HAP-1 (cell line): ENCODE measurements at places on chromosomes 6 and 20.

GRCh38 chr20:45322952-45323383 is 14.9 kb upstream of the MATN4 start:
- no peak for DNase-seq

- DNase-seq, result no peak
Observed at GRCh38 chr6:142412658-142413057, 110.9 kb downstream of the ADGRG6 start.

DNA sequence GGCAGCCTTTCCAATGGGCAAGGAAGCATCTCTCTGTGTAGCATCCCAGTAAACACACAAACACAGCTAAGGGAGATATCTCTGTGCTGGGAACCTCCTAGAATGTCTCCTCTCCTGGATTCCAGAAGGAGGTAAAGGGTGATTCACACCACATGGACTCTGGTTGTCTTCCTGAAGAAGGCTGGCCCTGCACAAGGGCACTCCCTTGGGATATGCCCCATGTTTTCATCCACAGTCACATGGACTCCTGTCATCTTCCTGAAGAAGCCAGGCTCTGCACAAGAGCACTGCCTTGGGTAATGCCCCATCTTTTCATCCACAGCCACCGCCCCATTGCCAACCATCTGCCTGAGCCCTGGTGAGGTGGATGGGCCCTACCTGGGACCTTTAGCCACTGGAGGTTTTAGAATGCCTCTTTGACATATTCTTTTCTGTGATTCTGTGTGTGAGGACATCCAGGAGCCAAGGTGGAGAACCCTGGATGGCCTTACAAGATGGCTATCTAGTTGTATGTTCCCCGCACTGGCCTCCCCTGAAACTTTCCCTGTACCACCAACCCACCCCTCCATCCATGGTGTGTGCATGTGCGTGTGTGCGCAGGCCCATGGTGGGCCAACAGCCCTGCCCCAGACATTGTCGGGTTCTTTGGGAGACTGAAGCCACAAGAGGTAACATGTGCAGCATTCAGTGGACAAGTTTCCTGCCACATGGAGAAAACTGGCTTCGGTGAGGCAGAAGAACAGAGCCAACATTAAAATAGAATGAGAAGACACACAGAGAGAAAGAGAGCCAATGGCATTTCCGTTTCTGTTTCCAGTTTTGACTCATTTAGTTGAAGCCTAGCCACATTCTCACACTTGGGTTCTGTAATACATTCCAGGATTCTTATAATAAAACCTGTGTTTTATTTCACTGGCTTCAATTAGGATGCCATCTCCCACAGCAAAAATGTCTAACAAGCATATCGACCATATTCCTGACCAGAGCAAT is 110.2 kb upstream of the CST7 start:
- no peak for DNase-seq

- DNase-seq, result no peak
Observed at GRCh38 chr6:105594821-105595220, 191.9 kb upstream of the PREP start.

DNA sequence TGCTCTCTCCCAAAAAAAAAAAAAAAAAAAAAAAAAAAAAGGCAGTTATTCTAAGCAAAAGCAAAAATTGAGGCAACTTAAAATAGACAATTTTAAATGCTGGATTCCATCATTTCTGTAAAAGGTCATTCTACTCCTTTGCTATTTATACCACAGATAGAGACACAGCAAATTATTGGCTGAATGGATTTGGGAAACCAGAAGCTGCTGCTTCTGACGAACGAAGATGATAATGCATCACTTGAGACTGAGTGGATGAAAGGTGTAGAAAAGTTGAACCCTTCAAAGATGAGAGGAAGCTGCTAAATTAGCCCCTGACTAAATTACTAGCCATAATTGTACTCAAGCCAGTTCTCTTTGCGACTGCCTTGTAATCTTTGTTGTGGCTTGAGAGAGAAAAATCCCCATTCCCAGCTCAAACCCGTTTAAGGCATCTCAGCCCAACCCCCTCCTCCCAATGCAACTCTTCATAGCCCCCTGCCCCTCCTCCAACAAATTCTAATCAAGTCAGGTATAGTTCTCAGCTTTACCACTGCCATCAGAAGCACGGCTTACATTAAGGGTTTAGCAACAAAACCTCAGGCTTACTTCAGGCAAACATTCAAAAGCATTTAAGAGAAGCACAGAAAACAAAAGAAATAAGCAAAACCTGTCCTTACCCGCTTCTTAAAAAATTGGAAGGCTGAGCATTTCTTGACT is 1.0 kb downstream of the SGK1 start:
- no peak for DNase-seq

GRCh38 chr6:168500519-168500918 is 59.5 kb downstream of the SMOC2 start:
- no peak for DNase-seq

DNA sequence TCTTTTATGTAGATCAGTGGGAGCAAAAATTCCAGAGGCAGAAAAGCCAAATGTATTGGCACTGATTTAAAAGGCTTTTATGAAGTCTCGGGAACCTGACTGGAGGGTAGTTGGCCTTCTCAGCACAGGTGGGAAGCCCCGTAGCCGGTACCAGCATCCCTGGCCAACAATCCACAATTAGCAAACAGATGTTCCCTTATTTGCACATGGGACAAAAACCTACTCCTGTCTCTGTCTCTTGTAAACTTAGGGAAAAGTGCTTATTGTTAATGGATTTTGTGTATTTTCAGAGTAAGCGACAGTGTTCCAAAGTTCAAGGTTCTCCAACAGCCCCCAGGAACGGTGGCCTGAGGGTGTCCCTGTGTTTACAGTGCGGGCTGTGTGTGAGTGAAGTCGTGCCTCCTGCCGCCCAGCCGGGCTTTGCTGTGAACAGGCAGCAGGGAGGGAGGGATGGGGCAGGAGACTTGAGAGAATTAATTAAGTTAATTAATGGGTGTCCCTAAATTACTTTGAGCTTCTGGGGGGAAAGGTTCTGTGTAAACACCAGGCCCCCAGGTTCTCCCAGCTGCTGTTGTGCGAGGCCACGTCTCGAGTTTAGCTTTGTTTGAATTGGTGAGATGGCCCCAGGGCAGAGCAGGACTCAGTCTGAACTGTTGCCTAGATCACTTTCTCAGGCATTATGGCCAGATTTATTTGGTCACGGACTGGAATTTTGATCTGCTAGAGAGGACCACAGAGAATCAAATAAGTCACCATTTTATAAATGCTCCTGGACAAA is 3.9 kb downstream of the SYNJ2 start:
- peak; percentile 66 for DNase-seq

GRCh38 chr6:6643398-6643797 is 54.9 kb downstream of the LY86 start:
- DNase-seq, result no peak

DNA sequence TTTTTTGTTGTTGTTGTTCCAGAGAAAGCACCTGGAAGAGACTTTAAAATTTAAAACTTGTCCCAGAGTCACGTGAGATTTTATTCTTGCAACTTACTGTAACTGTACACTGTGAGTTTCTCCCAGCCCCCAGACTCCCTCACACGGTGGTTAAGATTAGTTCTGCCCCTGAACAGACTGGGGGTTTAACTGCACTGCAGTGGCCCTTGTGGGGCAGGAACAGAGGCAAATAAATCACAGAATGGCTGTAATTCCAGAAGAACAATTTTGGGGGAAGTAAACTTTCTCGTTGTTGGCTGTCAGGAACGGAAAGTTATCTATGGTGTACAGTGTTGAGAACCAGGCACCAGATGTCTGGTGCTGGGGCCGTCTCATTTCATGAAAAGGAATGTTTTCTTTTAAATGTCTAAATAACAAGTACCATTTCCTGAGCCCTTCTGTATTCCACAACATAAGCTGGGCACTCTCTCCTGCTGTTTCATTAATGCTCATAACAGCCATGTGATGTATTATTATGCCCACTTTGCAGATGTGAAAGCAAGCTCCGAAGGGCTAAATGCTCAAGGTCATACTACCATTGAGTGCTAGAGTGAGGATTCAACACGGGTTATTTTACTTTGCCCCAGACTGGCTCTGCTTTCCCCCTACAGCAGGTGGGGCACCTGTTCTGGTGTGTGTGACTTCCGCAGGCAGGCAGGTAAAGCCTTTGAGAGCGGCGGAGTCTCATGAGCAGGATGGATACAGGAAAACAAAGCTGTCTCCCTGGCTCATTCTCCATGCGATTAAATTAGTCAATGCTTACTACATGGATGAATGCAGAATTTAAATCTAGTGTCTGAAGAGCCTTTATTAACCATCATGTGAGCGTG is 30.5 kb downstream of the CNKSR3 start:
- no peak for DNase-seq

DNA sequence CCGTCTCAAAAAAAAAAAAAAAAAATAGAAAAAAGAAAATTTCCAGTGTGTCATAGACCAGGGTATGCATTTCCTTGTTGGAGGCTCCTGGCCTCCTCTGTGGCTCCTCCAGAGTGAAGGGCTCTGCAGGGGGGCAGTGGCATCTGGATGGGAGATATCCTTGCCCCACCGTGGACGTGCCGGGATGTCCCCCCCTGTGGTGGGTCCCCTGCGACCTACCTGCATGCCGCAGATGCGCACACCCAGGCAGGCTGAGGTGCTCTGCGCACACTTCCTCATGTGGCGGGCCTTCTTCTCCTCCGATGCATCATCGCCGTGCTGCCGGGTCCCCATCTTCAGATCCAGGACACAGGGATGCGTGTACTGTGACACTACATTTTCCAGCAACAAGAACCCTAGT is 13.7 kb upstream of the UQCC2 start:
- DNase-seq, result no peak

GRCh38 chr6:46756469-46757213 is 9.9 kb downstream of the ANKRD66 start:
- no peak for DNase-seq

- DNase-seq, result no peak
Observed at GRCh38 chr6:38508286-38508685, 131.4 kb downstream of the BTBD9 start.

DNA sequence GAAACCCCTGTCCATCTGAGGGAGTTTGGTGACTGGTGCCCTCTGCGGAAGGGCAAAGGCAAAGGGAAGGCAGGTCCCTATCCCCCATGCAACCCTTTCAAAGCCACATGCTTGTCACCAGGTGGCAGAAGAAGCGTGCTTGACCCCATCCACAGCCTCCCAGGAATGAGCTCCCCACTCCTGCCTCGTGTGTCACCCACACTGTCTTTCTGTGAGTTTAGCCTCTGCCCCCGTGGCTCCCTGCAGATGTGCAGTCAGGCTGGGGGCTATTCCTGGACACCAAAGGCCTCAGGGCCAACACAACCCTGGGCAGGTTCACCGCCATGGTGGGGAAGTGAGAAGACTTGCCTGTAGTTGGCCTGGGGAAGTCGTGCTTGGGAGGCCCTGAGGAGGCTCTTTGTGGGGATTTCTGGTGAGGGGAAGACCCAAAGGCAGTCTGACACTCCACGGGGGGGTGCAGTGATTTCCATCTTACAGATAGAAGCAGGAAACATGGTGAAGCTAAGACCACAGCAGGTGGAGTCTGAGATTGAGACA is 16.6 kb upstream of the PCMTD2 start:
- DNase-seq, result no peak

- DNase-seq, result no peak
Observed at GRCh38 chr6:144544266-144544830, 259.2 kb downstream of the UTRN start.

- DNase-seq, result peak; percentile 32
Observed at GRCh38 chr20:62707921-62708521, 615 bp upstream of the NTSR1 start.
